Renal cortex interstitium (tissue), 15 donors: ENCODE measurements at places on chromosomes 5 and 9.

DNA sequence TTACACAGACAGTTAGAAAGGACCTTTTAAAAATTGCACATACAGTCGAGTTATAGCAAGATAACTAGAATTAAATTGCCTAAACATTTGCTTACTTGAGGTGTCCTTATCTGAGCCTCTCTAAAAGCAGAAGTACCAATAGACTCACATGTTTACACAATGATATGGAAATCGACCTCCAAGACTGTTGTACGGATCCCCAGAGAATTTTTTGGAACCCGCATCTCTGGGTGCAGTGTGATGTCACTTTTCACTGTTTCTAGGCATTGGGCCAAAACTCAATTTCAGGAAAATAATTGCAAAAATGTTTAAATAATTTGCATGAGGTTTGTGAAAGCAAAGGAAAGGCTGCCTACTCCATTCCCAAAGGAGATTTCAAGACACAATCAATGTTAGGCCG is 63.1 kb upstream of the ATG10 start:
- DNase-seq: no peak

DNA sequence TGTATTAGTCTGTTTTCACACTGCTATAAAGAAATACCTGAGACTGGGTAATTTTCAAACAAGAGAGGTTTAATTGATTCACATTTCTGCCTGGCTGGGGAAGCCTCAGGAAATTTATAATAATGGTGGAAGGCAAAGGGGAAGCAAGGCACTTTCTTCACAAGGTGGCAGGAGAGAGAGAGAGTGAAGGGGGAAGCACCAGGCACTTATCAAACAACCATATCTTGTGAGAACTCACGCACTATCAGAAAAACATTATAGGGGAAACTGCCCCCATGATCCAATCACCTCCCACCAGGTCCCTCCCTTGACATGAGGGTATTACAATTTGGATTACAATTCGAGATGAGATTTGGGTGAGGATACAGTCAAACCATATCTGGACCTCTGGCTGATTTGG is 34.7 kb downstream of the ADRB2 start:
- DNase-seq: no peak

GRCh38 chr9:95104581-95104960 is 212.9 kb downstream of the FANCC start:
- no peak for DNase-seq

DNA sequence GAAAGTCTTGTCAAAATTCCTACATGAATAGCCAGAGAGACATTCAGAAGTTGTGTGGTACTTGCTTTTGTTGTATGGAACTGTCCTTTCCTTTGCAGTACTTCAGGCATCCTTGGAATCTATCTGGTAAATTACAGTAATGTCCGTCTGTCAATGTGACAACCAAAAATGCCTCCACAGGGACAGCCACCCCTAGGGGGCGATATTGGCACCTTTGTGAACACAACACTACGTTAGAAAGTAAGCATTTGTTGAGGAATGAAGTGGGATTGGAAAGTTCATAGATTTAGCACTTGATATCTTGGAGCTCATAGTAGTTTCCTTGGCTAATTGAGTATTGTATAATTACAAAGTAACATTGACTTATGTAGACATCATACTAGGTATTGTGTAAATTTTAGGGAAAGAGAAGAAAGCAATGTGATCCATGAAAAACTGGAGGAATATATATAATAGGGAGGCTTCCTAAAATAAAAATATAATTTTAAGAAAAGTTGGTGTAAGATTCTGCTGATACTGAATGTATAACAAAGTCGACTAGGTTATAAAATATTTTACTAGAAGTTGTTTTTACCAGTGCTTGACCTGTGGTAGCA is 32.7 kb downstream of the TMEFF1 start:
- no peak for DNase-seq

DNA sequence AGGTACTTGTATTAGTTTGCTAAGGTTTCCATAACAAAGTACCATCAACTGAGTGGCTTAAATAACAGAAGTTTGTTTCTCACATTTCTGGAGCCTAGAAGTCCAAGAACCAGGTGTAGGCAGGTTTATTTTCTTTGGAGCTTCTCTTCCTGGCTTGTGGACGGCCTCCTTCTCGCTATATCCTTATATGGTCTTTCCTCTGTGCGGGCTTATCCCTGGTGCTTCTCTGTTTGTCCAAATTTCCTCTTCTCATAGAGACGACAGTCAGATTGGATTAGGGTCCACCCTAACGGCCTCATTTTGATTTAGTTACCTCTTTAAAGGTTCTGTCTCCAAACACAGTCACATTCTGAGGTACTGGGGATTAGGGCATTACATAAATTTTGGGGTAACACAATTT is 88.3 kb downstream of the RMI1 start:
- no peak for DNase-seq

GRCh38 chr9:9790216-9790872 is 822.5 kb downstream of the PTPRD start:
- peak; percentile 13 for DNase-seq

DNA sequence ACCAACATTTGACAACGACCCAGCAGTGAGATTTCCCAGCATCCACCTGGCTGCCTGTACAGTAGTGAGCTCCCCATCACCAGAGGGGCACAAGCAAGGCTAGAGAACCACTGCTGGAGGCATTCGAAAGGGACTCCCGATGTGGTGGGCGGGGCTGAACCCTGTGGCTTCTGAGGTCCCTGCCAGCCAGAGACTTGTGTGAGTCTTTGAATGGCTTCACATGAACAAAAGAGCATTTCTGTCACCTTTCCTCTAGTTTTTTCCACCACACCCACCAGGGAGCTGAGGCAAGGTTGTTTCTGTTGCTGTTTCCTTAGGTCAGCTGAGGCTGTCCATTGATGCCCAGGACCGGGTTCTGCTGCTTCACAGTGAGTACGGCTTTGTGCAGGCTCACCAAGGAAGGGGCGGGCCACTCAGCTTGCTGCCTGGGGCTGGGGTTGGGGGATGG is 15.7 kb downstream of the RGS3 start:
- no peak for DNase-seq

- no peak for DNase-seq
Measured at GRCh38 chr9:136779808-136780207, 11.3 kb upstream of the TMEM141 start.

DNA sequence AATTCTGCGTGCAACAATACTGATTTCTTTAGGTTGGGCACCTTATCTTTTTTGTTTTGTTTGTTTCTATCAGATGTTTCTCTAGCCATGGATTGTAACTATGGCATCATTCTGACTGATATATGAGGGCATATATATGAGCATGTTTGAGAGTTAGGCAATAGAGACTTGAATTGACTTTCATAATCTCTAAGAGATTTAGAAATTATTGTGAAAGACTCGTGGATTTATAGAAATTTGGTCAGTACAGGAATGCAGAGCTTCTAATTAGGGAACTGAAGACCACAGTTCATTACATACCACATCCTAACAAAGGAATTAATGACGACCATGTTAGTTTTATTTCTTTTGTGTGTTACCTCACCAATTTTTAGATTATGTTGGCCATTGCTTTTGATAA is 546.0 kb upstream of the GRAMD2B start:
- DNase-seq: no peak

GRCh38 chr9:133677126-133678010 is 41.2 kb downstream of the DBH start:
- DNase-seq: no peak

- no peak for DNase-seq
Measured at GRCh38 chr9:94622087-94622800, 17.1 kb downstream of the FBP1 start.
